HT1080 (cell line): ENCODE measurements at places on chromosomes 16 and 17. TPM values are rescaled to one million over a fixed set of nuclear protein-coding genes. Genes with fewer than 3 reads are reported as not detected.

DNA sequence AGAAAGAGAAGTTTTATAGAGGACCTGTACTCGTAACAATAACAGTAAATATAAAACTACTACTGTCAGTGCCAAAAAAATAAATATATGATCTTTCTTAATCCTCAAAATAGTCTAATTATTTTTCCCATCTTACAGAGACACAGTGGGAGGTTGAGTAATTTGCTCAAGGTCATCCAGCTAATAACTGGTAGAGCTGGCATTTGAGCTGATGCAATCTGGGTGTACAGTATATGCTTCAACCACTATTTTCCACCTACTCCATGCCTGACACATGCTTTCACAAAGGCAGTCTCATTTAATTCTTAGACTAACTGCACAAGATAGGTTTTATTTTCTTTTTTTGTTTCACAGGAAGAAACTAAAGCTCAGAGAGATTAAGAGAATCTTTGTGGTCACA, 33.6 kb downstream of the PIGL start:
- no peak for DNase-seq

The PKMYT1 gene
- 37.6 and 46.9 TPM in 2 replicates for total RNA-seq

The KRT24 gene
- not detected in 2 replicates for total RNA-seq

DNA sequence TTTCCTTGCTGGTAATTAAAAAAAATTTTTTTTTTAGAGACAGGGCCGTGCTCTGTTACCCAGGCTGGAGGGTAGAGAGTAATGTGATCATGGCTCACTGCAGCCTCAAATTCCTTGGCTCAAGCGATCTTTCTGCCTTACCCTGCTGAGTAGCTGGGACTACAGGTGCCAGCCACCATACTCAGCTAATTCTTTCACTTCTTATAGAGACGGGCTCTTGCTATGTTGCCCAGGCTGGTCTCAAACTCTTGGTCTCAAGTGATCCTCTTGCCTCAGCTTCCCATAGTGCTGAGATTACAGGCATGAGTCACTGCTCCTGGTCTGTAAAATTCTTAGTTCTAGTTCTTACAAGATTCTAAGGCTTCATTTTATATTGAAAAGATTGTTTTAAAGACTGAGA, 11.1 kb downstream of the SMIM36 start:
- no peak for DNase-seq

The CDH1 gene
- not detected in 2 replicates for total RNA-seq

The CD300LG gene
- total RNA-seq, result not detected in 2 replicates

The SECTM1 gene
- total RNA-seq, result 0.24 TPM in 1 of 2 replicates, not detected in the other

The STAT5B gene
- 18.1 and 21.8 TPM in 2 replicates for total RNA-seq

- DNase-seq, result no peak
These were observed 21.0 kb downstream of the PMM2 start for GRCh38 chr16:8818504-8819270.

The KRTAP4-6 gene
- not detected in 2 replicates for total RNA-seq

DNA sequence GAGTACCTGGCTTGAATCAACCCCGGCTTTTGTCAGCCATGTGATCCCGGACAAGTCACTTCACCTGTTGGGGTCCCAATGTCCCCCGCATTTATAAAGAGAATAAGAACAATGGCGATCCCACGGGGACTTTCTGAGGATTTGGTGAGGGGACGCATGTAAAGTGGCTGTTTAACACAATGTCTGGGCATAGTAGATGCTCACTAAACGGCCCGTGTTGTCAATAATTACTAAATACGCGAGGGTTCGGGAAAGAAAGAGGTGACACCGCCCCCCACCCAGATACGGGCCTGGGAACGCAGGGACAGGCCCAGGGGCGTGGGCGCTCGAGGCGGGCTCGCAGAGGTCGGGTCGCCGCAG, 1.8 kb downstream of the SYNGR3 start:
- no peak for DNase-seq

- no peak for DNase-seq
These were observed 1.2 kb upstream of the CYB5B start for GRCh38 chr16:69423189-69423588.

DNA sequence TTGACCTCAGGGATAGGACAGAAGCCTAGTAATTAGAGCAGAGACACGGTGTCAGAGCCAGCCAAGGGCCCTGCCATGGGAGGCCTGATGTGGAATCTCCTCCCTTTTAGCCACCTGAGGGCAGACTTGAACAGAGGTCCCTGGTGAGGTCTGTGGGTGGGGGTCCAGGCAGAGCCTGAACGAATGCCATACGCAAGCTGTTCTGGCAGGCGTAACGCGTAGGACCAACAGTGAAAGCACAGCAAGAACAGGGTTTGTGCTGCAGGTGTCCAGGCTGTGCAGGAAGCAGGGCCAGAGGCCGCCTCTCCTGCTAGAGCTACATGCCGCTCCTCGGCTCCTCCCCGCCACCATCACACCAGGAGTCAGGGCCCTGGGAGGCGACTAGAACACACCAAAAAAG, 81.9 kb upstream of the TBX2 start:
- DNase-seq, result no peak

The SMIM36 gene
- total RNA-seq, result not detected in 2 replicates

DNA sequence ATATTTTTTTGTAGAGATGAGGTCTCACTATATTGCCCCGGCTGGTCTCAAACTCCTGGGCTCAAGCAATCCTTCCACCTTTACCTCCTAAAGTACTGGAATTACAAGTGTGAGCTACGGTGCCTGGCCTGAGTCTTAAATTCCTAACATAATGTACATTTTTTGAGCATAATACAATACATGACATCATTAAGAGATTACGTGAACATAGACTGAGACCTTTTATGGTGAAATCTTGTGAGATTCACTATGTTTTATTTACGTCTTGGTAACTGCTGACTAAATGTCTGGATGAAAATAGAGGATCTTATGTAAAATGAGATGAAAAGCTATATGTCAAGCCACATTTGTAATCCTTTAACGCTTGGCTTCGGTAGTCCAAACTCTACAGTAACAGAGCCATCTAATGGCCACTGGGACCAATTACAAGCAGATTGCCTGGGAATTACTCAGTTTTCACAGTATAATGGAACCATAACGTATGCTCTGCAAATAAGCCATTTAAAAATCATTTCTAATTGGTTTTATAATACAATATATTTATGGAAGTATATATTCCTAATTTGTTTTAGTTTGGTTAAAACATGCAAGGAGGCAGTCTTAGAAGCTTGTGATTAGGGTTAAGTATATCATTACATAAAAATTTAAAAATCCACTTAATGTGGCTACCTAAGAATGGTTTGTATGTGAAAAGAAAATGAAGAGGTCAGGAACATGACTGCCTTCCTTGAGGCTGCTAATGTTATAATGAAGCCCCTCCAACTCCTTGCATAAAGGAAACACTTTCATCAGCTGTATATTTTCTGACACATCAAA, 8.1 kb upstream of the EFCAB13 start:
- DNase-seq, result peak; percentile 78

GRCh38 chr17:29561554-29562517, 5.0 kb downstream of the ABHD15 start:
- DNase-seq, result no peak

- peak; percentile 52 for DNase-seq
These were observed 29.3 kb downstream of the CEP295NL start for GRCh38 chr17:78873519-78874340.

The KCNAB3 gene
- 1.8 and 3.5 TPM in 2 replicates for total RNA-seq

The MIEF2 gene
- 5.7 and 8.1 TPM in 2 replicates for total RNA-seq

- no peak for DNase-seq
These were observed 9.9 kb downstream of the SSTR5 start for GRCh38 chr16:1082266-1082951.

DNA sequence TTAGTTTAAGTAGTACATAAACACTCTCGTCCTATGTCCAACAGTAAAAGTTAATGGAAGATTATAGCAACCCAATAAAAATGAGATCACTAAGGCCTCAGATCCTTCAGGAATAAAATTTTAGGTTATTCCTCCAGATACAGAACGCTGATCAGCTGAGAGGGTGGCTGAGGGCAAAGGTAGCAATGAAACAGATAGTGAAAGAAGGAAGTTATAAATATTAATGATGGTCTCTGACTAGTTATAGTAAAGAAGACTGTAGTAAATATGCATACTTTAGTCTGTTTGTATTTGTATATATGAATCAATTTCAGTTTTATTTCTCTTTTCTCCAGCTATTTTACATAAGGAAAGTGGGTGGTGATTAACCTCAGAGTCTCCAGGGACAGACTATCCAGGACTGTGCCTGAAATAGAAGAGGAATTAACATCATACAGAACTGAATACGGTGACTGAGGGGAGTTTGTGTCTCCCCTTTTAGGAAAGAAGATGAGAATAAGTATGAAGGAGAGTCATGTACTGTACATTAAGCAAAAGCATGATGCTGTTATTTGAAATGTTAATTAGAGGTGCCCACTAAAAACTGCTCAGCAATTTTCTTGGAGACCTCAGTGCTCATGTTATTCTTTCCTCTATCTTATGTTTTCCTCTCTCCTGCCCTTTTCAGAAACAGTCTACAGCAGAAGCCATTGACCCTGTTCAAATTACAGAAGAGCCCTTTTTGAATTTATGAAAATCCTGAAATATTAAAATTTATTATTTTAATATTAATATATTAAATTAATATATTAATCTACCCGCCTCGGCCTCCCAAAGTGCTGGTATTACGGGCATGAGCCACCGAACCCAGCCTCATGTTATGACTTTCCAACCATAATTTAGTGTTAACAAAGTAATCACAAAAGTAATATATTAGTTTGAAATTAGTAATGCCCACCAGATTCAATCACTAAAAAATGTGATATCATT, 36.5 kb upstream of the DHRS7B start:
- no peak for DNase-seq

GRCh38 chr17:49730078-49730784, 22.5 kb upstream of the SLC35B1 start:
- DNase-seq, result no peak

DNA sequence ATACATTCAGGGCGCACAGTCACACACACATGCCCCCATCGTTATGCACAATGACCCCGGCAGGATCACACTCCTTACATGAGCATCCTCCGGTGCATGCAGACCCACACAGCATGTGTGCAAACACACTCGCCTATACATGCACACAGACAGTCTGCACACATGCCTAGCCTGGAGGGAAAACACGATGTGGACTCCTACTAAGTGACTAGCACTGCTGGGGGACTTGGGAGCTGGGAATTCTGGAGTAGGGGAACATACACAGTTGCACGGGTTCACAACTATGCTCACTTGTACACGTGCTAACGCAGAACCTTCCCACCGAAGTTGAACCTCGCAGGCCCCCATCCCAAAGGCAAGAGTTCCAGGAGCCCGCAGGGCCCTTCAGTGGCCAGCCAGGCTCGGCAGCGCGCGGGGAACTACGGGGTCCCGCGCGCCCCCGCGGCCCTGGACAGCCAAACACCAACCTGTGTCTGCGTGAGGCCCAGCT, 2.0 kb downstream of the DLX3 start:
- no peak for DNase-seq

The TBC1D26 gene
- not detected in 2 replicates for total RNA-seq

The LAT gene
- 32.7 and 44.1 TPM in 2 replicates for total RNA-seq

DNA sequence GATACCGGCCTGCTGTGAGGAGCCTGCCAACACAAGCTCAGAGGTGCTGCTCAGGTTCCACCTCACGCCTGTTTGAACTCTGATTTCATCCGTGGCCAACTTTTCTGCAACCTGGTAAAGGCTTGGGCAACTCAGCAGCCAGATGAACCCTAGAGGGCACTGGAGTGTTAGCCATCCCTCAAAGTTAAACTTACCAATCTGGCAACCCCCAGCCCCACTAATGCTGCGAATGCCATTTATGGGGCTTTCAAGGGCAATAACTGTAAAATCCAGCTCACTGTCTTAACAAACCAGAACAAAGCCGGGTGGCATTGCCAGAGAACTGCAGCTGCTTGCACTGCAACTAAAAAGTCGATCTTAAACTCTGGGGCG, 105.5 kb downstream of the AXIN2 start:
- DNase-seq, result peak; percentile 10

DNA sequence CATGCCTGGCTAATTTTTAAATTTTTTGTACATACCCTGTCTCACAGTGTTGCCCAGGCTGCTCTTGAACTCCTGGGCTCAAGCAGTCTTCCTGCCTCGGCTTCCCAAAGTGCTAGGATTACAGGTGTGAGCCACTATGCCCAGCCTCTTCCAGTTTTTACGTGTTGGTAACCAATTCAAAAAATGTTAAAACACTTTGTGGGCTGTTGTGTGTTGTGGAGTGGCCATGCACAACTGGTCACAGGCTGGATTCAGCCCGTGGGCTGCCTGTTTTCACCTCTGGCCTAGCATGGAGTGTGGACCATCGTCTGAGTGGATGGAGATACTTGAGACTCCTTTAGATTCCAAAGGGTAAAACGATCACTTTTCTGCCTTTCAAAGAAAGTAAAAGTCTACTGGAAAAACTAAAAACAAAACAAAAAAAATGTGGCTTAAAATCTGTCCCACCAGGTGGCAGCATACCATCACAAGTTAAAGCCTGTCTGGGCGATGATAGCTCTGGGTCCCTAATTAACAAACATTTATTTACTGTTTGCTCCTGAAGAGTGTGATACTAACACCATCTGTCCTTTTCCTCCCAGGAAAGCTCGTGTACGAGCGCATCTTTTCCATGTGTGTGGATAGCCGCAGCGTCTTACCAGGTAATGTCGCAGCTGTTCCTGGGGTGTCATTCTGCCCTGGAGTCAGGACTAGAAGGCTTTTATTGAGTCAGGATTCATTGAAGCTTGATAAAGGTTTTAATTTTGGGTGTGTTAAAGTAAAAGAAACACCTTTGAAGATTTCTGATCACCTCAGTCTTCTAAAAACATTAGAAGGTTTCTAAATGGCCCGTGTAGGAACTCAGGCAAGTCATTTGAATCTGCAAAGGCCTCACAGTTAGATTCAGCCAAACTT, 45.8 kb downstream of the VPS35L start:
- DNase-seq, result peak; percentile 3

- DNase-seq, result no peak
These were observed 4.0 kb downstream of the IRX5 start for GRCh38 chr16:54934481-54935265.

The NPIPA5 gene
- total RNA-seq, result 1.5 and 3.0 TPM in 2 replicates

The CDH11 gene
- total RNA-seq, result 4.2 TPM in 2 replicates

The ADAMTS18 gene
- total RNA-seq, result 0.03 and 0.14 TPM in 2 replicates

- DNase-seq, result no peak
These were observed 251.4 kb downstream of the FTO start for GRCh38 chr16:53955221-53955875.

DNA sequence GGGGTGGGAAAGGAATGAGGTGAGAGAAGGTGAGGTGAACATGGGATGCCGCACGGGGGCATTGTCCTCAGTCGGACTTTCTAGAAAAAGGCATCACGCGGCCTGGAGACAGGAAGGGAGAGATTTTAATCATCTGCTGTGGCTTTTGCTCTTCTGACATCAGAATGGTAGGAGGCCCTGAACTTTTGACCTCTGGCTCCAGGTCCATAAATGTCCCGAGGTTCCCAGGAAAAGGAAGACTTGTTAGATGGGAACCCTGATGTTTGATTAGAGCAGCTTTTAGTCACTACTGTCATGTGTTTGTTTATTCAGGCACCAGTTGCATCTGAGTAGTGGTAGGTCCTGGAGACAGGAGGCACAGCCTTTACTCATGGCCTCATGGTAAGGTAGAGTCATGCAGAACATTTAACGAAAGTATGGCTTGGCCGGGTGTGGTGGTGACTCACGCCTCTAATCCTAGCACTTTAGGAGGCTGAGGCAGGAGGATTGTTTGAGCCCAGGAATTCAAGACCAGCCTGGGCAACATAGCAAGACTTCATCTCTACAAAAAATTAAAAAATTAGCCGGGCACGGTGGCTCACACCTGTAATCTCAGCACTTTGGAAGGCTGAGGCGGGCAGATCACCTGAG, 203.1 kb downstream of the MSI2 start:
- DNase-seq, result peak; percentile 85
